Mammary epithelial cell (primary cell): ENCODE measurements at places on chromosomes 11 and 22. TPM values are rescaled to one million over a fixed set of nuclear protein-coding genes. Genes with fewer than 3 reads are reported as not detected.

CLCF1 gene
- total RNA-seq: 6.9 and 12.5 TPM in 2 replicates

RAB39A gene
- total RNA-seq: not detected

OR2AG2 gene
- 1.0 TPM for total RNA-seq

MYEOV gene
- total RNA-seq: 0.67 TPM

BSCL2 gene
- total RNA-seq: 30.0 and 34.9 TPM in 2 replicates

MISFA gene
- 1.8 and 4.8 TPM in 2 replicates for total RNA-seq

CDC42BPG gene
- 7.3 and 18.7 TPM in 2 replicates for total RNA-seq

IL10RA gene
- total RNA-seq: not detected in 2 replicates

OR52A5 gene
- not detected for total RNA-seq

MRPL49 gene
- 56.5 and 65.6 TPM in 2 replicates for total RNA-seq

AMOTL1 gene
- 201 and 227 TPM in 2 replicates for total RNA-seq

PLAAT5 gene
- not detected in 2 replicates for total RNA-seq

GRAMD1B gene
- total RNA-seq: 0.17 TPM

MS4A14 gene
- total RNA-seq: not detected

PHLDB1 gene
- total RNA-seq: 198 TPM

FGF19 gene
- 0.35 and 2.8 TPM in 2 replicates for total RNA-seq

KRTAP5-1 gene
- not detected for total RNA-seq

CELSR1 gene
- total RNA-seq: 66.6 and 74.7 TPM in 2 replicates

MEI1 gene
- not detected in 2 replicates for total RNA-seq

NPTXR gene
- total RNA-seq: 1.3 and 1.8 TPM in 2 replicates

CXCR5 gene
- total RNA-seq: not detected

JAM3 gene
- total RNA-seq: 13.6 and 19.8 TPM in 2 replicates

C11orf16 gene
- not detected for total RNA-seq

P2RY6 gene
- total RNA-seq: under 0.01 TPM

EFCAB6 gene
- 0.59 and 0.64 TPM in 2 replicates for total RNA-seq

MAPK8IP2 gene
- total RNA-seq: 1.7 and 2.1 TPM in 2 replicates

TBCEL gene
- 23.5 TPM for total RNA-seq

BIK gene
- 2.0 TPM for total RNA-seq

VPREB1 gene
- not detected in 2 replicates for total RNA-seq

CABP4 gene
- 5.8 TPM for total RNA-seq

CAPN5 gene
- 4.3 TPM for total RNA-seq

OR52I1 gene
- total RNA-seq: not detected

SCGB1C1 gene
- not detected in 2 replicates for total RNA-seq

MYBPC3 gene
- total RNA-seq: not detected

CDC45 gene
- 2.2 TPM for total RNA-seq

RASSF10 gene
- total RNA-seq: 6.0 TPM

LINC01488 gene
- not detected in 2 replicates for total RNA-seq

MRGPRE gene
- 0.83 TPM for total RNA-seq

STIM1 gene
- 57.0 and 86.2 TPM in 2 replicates for total RNA-seq

MUC6 gene
- total RNA-seq: not detected in 2 replicates

DNAJB13 gene
- not detected in 2 replicates for total RNA-seq

ARHGAP8 gene
- 45.6 and 47.6 TPM in 2 replicates for total RNA-seq

TRIM44 gene
- total RNA-seq: 27.7 TPM

ANO5 gene
- not detected in 2 replicates for total RNA-seq

EIF3F gene
- total RNA-seq: 399 TPM

CADM1 gene
- total RNA-seq: 19.3 TPM

LMO2 gene
- total RNA-seq: 1.4 and 1.8 TPM in 2 replicates

CNGA4 gene
- total RNA-seq: 0.35 and 0.38 TPM in 2 replicates

CTSW gene
- total RNA-seq: not detected

SLC35C1 gene
- 15.4 and 18.0 TPM in 2 replicates for total RNA-seq

MUC5AC gene
- not detected for total RNA-seq

TMEM138 gene
- 63.5 and 81.9 TPM in 2 replicates for total RNA-seq

DEFB131B gene
- not detected for total RNA-seq

TLCD5 gene
- total RNA-seq: 3.0 TPM

WNT7B gene
- 0.31 and 0.56 TPM in 2 replicates for total RNA-seq

IGSF9B gene
- 1.2 and 1.7 TPM in 2 replicates for total RNA-seq
